ENCODE measurements at places on chromosomes 2 and 18.

- DNase-seq, result no peak
Measured at GRCh38 chr2:232282508-232283055, 96.0 kb upstream of the ALPP start.

DNA sequence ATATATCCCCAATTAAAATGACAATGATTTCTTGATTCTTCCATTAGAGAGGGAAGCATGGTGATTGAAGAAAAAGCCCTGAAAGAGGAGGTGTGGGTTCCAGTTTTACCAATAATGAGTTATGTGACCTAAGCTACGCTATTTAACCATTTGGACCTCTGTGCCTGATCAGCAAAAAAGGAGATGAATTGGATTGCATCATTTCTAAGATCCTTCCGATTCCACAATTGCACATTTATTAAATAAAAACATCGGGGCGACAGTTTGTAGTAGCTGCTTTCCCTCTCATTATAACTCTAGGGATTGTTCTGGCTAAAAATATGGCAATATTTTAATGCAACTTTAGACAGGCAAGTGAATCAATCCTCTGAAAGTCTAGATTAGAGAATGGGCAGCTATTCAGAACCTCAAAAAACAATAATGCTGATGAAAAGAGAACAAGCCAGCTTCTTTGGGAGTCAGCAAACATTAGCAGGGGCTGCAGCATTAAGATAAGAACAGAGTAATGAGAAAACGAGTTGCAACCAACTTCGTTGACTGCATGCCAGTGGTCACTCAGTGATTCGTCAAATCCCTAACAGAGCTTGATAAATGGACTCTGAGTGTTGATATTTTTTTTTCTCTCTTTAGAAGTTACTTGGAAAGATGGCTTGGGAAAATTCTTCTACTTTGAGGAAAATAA, 301.2 kb downstream of the AGPS start:
- no peak for DNase-seq

DNA sequence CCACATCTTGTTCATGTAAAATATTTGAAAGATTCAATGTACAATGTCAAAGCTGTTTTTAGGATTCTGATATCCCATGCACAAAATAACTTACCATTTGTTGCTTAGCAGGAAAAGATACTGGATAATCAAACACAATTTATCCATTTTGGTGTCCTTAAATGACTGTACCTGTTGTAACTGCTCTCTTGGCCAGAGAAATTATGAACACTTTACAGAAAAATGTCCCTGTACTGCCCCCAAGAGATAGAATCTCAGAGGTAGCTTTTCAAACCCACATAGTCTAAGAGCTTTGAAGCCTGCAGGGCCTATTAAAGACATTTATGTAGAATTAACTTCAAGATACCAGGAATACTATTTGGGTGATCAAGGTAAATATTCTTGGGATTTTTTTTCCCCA, 12.2 kb upstream of the ME2 start:
- DNase-seq, result no peak

GRCh38 chr2:113122364-113122763, 5.0 kb upstream of the IL1RN start:
- no peak for DNase-seq

DNA sequence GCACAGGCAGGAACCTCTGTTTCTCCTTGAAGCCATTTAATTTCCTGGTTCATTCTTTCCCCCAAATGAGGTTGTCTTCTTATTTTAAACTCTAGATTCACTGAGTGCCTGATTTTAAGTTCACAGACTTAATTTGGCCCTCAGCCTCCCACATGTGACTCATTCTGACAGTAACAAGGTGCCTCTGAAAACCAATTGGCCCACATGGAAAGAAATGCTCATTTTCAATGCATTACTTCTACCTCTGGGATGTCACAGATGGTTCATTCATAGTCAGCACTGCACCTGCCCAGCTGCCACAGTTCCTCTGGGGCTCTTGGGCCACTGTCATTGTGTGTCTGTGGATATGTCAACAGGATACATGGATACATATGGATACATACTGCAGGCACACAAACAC, 140.4 kb upstream of the CAPN13 start:
- DNase-seq, result no peak

DNA sequence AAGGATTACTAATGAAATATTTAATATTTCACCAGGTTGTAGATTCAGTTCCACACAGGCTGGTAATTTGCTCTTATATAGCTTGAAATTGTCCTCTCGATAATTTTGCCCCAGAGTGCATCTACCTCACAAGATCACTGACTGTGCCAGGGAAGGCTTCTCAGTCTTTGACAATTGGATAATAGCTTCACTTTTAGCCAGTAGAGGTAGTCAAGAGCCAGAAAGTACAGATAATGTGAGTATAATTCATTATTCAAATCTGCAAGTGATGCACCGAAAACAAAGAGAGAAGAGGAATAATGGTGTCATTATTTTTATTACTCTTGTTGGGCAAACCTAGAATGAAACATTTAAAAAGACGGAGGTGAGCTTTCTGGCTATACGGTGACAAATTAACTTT, 292.8 kb downstream of the EN1 start:
- no peak for DNase-seq

GRCh38 chr2:46829231-46829995, 86.2 kb downstream of the MCFD2 start:
- DNase-seq, result no peak

DNA sequence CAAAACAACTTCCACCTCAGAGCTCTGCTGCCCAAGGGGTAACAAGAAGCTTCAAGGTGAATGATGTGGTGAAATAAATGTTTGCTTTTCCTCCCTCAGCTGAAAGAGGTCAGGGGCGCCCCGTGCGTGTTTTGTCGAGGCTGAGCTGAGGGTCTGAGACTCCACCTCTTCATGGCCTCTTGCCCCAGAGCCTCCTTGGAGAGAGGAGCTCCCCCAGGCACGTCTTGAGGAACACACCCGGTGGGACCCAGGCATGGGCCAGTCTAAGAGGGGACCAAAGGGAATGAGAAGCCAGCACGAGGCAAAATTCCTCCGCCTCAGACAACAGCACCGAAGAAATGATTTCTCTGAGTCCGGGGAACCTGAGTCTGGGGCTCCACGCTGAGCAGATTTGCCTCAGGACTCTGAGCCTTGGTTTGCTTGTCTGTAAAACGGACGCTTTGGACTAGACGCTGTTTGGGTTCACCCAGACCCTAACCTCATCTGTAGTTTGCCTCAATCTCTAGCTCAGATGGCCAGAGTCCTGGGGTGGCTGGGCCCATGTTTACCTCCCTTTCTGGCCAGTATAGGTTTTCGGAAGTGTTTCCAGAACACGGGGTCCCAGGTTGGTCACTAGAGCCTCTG, 56.4 kb upstream of the ODC1 start:
- no peak for DNase-seq

GRCh38 chr2:187878112-187878511, 323.9 kb upstream of the TFPI start:
- DNase-seq, result no peak
